DMS79 treated with DMSO at 0.1 percent for 48 hours (cell line): ENCODE measurements at places on chromosomes 7 and 10.

DNA sequence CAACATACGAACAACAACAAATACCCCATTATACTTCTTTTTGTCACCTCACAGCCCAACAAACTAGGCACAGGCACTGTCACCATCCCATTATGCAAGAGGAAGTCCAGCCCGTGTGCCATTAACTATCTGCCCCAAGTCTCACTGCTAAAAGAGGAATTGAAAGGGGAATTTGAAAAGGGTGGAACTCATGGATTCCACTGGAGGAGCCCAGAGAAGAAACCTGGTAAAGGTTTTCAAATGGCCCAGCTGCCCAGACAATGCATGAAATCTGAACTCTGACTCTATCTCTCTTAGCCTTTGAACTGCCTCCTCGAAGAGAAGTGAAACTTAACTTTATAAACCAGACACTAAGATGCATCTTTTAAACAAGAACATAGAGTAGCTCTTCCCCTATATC is 130.0 kb downstream of the PLXNA4 start:
- DNase-seq: no peak

DNA sequence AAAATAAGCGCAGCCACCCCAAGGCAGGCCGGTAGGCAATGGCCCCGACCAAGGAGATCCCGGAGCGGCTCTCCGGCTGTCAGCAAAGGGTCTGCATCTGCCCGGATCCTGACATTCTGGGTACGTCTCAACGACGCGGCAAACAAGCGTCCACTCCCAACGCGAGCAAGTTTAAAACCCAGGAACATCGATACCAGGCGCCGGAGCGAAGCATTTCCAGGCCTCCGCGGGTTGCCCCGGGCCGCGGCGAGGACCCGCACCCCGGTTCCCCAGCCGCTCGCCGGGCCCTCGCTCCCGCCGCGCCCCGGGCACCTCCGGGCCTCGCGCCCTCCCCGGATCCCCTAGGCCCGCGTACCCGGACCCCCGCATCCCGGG is 453 bp downstream of the URGCP start:
- DNase-seq: peak; percentile 44

GRCh38 chr7:109582211-109582610 is 1012.5 kb downstream of the DNAJB9 start:
- DNase-seq: no peak

GRCh38 chr7:105454921-105455320 is 66.2 kb upstream of the SRPK2 start:
- DNase-seq: no peak

GRCh38 chr7:110750931-110751605 is 339.9 kb upstream of the LRRN3 start:
- no peak for DNase-seq

- no peak for DNase-seq
Observed at GRCh38 chr10:32981760-32982159, 23.7 kb upstream of the ITGB1 start.

DNA sequence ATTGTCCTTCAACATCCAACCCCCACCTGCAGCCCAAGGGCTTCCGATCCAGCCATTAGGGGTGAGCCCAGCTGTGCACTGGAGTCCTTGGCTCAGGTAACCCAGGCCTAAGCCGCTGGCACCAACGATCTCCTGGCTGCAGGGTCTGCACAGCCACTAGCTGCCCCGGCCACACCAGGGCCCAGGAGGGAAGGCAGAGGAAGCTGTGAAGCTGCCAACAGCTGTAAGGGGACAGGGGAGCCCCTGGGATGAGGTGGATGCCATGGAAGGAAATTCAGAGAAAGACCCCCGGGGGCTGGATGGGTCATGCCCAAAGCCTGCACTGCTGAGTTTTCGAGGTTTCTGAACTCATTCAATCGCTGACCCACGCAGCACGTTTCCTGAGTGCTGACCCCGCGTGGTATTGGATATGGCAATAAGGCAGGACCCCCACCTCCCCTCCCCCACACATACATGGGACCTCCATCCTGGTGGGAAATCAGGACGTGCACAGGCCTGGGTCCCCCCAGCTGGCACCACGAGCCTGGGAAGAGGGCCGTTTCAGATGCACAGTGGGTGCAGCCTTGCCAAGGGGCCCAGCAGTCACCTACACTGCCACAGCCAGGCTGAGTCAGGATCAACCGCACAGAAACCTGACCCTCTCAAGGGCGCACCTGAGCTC is 170.3 kb downstream of the DIP2C start:
- no peak for DNase-seq

GRCh38 chr10:69318867-69319727 is 40.8 kb downstream of the HK1 start:
- DNase-seq: peak; percentile 1

DNA sequence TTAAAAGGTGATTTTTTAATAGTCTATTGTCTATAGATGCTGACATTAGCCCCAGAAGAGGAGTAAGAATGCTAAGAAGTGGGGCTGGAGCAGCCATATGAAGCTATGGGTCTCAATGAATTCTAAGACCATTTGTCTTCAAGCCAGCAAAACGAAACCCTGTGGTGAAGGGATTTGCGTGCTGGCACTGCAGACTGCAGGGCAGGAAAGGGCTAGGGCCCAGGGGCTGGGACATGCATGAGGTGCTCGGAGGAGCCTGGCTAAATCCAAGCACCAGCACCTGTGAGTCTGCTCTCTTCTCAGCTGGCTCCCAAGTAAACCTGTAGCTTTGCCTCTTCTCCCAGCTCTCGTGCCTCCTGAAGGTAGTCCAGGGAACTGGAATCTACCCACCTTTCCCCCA is 1.3 kb upstream of the NDST2 start:
- DNase-seq: no peak

- no peak for DNase-seq
Observed at GRCh38 chr7:41292487-41292886, 410.4 kb downstream of the INHBA start.

DNA sequence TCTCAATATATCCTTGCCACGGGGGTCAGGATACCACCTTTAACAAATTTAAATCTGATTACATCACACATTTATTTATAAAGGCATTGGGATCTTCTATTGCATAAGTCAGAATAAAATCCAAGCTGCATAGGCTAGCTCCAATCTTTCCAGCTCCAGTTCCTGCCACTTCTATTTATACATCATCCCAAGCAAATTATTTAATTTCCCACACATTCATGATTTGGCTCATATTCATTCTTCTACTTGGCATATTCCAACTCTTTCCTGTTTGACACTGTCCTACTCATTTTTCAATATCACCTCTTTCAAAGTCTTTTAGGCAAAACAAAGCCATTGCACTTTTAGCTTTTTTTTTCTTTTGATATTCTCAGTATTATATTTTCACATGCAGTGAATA is 579.0 kb upstream of the FZD8 start:
- DNase-seq: no peak

- peak; percentile 84 for DNase-seq
Observed at GRCh38 chr7:78489476-78490240, 691.1 kb downstream of the PHTF2 start.

- no peak for DNase-seq
Observed at GRCh38 chr10:14468023-14468441, 137.3 kb upstream of the FRMD4A start.

DNA sequence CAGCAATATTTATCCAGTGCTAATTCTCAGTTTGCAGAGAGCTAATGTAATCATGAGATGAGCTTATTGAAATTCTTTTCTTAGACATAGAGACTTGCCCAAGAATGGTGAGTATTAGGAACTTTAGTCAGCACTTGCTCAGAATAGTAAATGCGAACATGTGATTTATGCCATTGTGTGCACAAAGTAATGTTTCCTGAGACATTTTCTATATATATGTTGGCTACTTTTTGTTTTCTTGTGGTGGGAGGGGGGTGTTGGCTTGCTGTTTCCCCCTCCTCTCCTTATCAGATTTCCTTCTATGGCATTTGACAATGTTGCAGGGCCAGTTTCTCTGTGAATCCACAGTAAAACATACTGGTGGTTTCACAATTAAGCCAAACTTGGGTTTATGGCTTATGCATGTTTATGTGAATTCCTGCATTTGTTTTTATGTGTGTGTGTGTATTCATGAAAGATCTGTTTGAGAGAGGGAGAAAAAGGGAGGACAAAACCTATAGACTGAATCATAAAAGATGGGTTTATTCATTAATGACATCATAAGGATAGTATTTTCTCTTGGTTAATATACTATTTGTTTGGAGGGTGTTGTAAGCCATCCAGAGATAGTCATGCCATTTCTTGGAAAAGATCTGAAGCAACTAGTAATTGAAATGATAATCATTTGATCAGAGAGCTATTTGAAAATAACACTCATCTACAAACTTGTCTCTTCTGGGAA is 36.3 kb downstream of the ARID5B start:
- DNase-seq: no peak

- DNase-seq: no peak
Observed at GRCh38 chr7:33554046-33554445, 351.3 kb upstream of the BMPER start.

DNA sequence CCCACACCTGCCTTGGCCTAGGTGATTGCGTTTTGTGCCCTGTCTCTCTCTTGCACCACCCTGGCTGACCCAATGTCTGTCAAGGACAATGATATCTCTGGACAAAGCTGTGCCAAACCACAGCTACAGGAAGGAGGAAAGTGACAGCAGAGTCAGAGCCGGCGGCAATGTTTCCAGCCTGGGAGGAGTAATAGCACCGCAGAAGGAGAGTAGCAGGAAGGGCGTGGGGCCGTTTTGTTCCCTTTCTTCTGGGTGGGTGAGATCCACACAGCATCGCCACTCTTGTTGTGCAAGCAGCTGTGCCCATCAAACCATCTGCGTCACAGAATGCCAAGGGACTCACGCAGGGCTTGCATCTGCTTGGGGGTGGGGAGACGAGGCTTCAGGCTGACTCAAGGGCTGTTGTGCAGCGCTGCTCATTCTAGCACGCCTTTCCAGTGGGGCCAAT is 341.6 kb upstream of the AUTS2 start:
- peak; percentile 37 for DNase-seq

DNA sequence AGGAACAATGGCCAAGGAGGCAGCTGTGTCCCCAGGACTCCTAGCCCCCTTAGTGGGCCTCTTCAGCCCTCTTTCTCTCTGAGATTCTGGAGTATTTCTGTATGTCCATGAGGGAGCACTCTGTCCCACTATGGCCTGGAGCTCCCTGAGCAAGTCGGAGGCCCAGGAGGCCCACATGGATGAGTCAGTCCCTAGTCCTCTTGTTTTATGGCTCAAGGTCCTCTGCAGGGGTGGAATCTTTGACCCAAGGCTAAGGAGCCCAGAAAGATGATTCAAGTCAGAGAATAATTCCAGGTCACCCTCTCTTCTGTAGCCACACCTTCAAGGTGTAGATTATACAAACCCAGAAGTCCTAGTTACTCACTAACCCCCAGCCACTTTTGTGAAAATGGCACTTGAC is 125.6 kb downstream of the PLXNA4 start:
- no peak for DNase-seq

DNA sequence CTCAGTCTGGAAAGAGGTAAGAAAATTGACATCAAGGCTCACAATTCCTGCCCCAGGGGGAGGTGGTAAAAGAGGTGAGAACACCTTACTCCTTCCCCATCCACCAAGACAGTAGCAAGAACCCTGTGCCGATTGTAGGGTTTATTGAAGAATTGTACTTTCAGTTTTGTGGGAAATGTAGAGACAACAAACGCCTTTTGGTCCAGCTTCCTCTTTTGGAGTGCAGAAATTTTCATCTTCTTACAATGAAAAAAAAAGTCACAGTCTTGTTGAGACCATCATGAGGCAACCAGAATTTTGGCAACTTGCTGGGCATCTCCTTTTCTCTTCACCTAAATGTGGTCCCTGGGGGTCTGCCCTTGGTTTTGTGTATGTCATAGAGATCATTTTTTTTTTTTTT is 217.7 kb downstream of the TMEM178B start:
- no peak for DNase-seq

GRCh38 chr10:114266521-114266920 is 27.5 kb downstream of the VWA2 start:
- DNase-seq: peak; percentile 68

DNA sequence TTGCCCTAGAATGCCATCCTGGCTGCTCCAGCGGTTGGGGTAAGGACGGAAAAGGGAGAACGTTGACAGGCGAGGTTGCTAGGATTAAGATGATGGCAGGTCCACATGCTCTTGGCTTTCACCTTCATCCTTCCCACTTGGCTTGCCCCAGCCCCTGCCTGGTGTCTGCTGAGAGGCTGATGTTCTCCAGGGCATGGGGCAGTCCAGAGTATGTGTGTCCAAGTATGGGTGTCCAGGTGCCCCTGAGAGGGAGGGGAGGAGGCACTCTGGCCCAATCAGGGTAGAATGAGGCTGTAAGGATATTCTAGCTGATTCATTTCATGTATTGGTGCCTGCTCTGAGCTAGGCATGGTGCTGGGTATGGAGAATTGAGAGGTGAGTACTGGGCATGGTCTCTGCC is 12.6 kb downstream of the NEURL1 start:
- DNase-seq: no peak

GRCh38 chr7:149846021-149846420 is 7.8 kb downstream of the ZNF862 start:
- no peak for DNase-seq

- no peak for DNase-seq
Observed at GRCh38 chr7:125644109-125644508, 714.5 kb upstream of the POT1 start.

GRCh38 chr10:33858326-33858725 is 523.9 kb upstream of the NRP1 start:
- DNase-seq: no peak
